ENCODE measurements at places on chromosomes 7 and 10. TPM values are rescaled to one million over a fixed set of nuclear protein-coding genes. Genes with fewer than 3 reads are reported as not detected.

NPC1L1 gene
- total RNA-seq, result 0.29 TPM

AGBL3 gene
- 4.3 TPM for total RNA-seq

PNLIPRP3 gene
- total RNA-seq, result 2.4 TPM

PALD1 gene
- total RNA-seq, result 7.5 TPM

ASZ1 gene
- not detected for total RNA-seq

DNA sequence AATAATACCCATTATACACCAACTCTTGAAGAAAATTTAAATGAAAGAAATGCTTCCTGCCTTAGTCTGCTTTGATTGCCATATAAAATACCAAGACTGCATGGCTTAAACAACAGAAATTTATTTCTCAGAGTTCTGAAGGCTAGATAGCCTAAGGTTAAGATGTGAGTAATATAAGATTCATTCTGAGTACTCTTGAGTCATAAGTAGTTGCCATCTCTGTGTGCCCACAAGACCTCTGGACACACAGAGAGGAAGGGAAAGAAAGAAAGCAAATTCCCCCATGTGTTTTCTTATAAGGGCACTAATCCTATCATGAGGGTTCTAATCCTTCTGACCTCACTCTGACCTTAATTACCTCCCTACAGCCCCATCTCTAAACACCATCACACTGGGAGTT lies 201.2 kb downstream of the PTN start:
- no peak for DNase-seq

GRCh38 chr7:31922848-31923247 lies 147.4 kb downstream of the PDE1C start:
- DNase-seq, result no peak

GRCh38 chr10:44292390-44293002 lies 92.4 kb downstream of the CXCL12 start:
- no peak for DNase-seq

DNA sequence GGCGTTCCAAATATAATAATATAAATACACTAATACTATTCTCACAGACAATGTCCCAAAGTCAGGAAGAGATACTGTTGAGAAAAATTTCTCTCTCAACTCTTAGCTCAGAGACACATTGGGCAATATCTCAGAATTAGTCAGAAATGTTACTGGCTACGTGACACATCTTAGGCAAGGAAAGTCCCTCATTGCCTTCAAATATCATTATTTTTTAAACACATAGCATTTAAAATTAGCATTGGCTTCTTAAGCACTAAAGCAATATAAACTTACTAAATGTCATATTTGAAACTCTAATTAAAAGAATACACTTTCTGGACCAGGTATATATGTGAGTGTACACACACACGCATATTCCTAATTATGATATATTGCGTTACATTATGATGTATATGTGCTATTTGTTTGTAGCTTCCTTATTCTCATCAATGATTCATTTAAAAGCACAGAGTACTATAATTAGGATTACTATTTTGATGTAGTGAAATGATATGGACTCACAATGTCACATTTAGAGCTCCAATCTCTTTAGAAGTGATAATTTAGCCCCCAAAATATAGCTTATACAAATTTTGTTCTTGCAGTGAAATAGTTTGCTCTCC lies 255.8 kb downstream of the TWIST1 start:
- no peak for DNase-seq

GRCh38 chr7:105906695-105907094 lies 30.3 kb upstream of the ATXN7L1 start:
- DNase-seq, result no peak

GRCh38 chr7:27953777-27954176 lies 213.8 kb downstream of the TAX1BP1 start:
- no peak for DNase-seq

DNA sequence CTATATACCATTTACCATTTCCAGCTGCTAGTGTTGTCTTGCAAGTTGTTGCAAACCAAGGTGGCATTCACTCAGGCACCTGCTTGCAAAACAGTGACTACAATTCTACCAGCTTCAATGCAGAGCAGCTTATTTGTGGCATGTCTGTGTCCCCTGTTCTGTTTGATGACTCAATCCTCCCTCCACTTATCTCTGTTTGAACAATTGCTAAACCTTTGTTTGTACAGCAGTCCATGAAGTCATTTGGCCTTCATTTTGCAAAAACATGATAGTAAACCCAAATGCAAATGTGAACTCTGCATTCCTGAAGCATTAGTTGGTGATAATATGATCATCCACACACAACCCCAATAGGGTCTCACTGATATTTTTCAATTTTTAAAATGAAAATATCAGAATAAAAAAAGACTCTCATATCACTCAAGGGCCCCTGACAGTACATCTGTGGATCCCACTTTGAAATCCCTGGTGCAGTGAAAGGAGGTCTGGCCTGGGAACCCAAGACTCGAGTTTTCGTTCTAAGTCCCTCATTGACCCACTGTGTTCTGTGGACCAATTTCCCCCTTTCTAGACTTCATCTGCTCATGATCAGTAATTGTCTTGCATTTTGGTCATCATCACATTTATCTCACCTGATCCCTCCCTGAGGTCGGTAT lies 425.4 kb downstream of the RPS24 start:
- DNase-seq, result no peak

DNA sequence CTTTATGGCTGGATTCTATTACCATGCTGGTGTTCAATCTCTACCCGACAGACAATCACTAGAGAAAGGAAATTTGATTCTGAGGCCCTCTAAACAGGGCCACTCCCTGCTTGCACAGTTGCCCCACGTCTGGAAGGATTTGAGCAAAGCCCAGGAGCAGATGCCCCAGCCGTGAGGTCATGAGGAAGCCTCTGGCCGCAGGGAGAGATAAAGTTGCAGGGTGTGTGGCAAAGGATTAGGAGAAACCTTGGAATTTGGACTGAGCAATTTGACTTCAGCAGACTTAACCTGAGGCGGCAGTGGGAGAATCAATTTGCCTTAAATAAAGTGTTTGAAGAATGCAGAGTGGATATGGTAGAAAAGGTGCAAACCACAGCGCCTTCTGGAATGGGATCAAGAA lies 40.2 kb upstream of the KLF6 start:
- DNase-seq, result no peak

DNA sequence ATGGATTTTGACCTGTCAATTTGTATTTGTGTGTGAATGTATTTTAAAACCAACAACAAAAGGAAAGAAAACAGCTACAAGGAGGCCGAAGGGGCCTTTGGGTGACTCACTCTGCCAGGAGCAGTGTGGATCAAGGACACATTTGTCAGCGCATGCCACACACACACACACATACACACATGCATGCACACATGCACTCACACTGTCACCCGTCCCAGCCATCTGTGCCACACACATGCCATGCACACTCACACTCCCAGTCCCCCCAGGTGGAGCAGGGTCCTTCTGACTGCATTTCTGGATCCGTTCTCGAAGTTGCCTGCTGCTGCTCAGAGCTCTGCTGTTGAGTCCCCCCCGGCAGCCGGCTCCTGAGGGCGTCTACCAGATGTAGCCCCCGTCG lies 26.0 kb downstream of the SPOCK2 start:
- DNase-seq, result no peak

- no peak for DNase-seq
Observed at GRCh38 chr10:110360857-110361474, 56.2 kb upstream of the SMNDC1 start.

GRCh38 chr7:70303780-70304179 lies 705.5 kb downstream of the AUTS2 start:
- no peak for DNase-seq

DNA sequence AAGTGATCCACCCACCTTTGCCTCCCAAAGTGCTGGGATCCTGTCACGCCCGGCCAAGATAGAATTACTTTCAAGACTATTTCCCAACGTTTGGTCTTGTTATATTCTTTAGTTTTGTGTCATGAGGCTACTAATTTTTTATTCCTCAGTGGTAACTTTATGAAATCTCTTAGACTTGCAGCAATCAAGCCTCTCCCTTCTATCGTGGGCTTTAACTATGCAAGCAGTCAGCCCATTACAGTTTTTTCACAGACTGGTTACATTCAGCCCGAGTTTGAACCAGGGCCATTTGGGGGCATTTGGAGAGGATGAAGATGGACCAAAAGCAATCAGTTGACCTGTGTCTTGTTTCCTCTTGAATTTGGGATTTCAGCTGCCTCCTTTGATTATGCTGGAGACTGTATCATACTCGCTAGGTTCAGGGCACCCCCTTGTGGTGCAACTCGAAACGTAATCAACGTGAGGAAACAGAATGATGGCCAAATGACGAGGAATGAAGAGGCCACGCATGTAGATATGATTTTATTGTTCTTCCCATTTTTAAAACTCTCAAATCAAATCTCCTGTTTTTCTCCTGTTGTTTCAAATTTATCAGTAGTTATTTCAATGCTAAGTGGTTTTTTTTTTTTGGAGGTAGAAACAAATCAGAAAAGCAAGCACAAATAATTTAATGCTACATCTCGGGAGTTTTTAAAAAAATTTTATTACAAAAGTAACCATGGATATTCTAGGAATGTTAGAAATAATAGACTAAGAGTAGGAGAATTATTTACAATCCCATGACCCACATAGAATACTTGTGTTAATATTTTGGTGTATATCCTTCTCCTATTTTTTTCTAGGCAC lies 151.6 kb downstream of the KIAA1217 start:
- DNase-seq, result peak; percentile 67

GRCh38 chr10:8393531-8393930 lies 339.0 kb downstream of the GATA3 start:
- no peak for DNase-seq
